ENCODE measurements at places on chromosomes 7 and 10. TPM values are rescaled to one million over a fixed set of nuclear protein-coding genes. Genes with fewer than 3 reads are reported as not detected.

- no peak for DNase-seq
Measured at GRCh38 chr10:99497343-99498025, 35.3 kb upstream of the NKX2-3 start.

- peak; percentile 78 for DNase-seq
Measured at GRCh38 chr7:148540041-148540738, 50.4 kb upstream of the C7orf33 start.

DNA sequence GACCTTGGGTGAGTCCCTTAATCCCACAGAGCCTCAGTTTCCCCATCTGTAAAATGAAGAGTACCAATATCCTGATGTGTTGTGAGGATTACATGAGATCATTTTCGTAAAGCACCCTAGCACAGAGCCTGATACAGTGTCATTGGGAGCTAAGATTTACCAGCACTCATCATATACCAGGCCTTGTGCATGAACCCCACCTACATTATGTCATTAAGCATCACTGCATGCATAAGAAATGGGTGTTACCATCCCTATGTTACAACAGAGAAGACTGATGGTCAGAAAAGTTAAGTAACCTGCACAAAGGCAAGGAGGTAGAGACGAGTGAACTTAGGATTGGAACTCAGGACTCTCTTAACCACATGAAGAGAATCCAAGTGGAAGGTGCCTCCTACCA lies 290.6 kb downstream of the KCNMA1 start:
- no peak for DNase-seq

- DNase-seq: no peak
Measured at GRCh38 chr7:33885290-33886148, 19.8 kb upstream of the BMPER start.

DNA sequence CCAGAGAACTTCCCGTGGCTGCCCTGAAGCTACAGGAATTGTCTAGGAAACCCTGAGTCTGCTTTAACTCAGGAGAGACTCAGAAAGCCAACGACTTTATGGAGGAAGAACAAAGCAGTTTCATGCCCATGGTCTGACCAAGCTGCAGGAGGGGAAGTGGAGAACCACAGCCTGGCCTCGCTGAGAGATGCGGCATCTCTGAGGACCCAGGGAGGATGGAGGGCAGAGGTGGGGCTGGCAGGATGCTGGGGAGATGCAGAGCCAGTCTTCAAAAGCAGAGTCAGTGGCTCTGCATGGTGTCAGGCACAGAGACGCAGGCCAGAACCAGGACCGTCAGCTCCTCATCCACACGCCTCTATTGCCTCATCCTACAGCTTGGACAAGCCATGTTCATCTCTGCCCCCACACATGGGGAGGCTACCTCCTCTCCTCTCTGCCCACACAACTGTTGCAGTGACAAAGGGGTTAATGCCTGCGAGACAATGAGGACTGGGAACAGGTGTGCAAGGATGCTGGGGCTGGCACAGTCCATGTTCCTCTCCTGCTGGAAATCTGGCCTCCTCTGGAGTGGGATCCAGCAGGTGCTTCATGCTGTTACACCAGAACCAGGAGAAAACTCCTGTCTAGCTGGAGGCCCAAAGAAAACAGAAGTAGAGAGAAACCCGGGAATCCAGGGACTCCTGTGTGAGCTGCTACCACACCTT lies 267.0 kb downstream of the PLXNA4 start:
- DNase-seq: no peak

- no peak for DNase-seq
Measured at GRCh38 chr10:46301721-46302479, 15.1 kb downstream of the ANTXRL start.

DNA sequence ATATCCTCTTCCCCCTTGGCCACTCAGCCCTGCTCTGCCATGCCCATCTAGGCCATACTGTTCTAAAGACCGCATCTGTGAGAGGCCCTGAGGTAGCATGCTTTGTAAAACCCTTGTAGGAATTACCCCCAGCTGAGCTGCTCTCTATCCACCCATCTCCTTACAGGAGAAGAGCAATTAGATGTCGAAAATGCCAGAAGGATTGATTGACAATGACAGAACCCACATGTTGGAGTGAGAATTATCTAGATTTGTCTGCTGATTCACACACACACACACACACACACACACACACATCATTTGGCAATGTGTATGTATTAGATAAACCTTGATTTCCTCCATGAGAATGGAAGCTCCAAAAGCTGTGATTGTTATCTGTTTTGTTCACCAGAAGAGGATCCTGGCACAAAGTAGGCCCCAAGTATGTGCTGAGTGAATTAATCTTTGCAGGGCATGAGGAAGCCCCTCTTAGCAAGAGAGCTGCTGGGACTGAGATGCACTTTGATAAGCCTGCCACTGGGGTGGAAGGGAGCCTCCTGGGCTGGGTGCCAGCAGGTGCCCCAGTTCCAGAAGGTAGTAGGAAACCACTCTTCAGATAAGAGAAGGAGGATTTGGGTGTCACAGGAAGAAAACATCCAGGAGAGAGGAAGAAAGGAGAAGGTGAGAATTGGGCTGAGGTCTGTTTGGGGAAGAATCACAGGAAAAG lies 187.5 kb upstream of the ADO start:
- no peak for DNase-seq

GRCh38 chr10:88932539-88933256 lies 19.9 kb downstream of the ACTA2 start:
- DNase-seq: peak; percentile 77

DNA sequence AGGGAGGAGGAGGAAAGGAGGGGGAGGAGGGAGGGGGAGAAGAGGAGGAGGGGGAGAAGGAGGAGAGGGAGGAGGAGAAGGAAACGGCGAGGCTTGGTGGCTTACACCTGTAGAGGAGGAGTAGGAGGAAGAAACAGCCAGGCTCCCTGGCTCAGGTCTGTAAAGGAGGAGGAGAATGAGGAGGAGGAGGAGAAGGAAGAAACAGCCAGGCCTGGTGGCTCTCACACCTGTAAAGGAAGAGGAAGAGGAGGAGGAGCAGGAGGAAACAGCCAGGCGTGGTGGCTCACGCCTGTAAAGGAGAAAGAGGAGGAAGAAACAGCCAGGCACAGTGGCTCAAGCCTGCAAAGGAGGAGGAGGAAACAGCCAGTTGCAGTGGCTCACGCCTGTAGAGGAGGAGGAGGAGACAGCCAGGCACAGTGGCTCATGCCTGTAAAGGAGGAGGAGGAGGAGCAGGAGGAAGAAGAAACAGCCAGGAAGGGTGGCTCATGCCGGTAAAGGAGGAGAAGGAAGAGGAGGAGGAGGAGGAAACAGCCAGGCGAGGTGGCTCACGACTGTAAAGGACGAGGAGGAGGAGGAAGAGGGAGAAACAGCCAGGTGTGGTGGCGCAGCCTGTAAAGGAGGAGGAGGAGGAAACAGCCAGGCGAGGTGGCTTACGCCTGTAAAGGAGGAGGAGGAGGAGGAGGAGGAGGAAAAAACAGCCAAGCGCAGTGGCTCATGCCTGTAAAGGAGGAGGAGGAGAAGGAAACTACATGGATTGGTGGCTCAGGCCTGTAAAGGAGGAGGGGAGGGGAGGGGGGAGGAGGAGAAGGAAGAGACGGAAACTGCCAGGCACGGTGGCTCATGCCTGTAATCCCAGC lies 14.9 kb upstream of the CRCP start:
- peak; percentile 69 for DNase-seq

DNA sequence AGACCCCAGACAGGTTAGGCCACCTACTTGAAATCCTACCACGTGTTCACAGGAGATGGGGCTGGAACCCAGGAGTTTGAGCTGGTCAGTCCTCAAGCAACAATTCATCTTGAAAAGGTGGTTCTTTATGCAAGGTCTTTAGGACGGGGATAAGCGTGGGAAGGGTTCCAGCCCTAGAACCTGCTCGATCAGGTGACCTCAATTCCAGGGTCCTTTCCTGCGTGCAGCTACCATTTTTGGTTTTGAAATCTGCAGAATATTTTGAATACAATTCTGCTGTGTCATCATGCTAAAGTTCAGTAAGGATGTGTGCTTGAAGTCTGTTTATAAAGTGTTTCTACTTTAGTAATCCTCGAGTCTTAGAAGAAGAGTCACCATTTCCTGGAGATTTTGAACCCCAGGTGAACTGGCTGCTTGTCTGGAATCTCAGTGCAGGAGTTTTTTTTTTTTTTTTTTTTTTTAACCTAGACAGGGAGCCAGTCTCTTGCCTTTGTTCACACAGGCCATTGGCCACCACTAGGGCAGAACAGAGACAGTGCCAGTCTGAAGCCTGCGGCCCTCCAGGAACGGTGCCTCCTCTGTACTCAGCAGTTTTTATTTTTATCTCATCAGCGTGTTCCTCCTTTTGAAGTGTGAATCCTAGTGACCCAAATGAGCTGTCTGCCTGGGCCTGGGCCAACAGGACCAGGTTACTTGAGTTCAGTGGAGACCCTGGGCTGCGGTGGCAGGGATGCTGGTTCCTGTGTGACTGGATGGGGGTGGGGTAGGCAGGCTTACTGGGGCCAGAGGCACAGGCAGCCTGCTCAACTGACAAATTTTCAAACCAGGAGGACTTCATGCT lies 54.6 kb downstream of the EEPD1 start:
- DNase-seq: peak; percentile 31

- no peak for DNase-seq
Measured at GRCh38 chr10:1706711-1707110, 30.6 kb downstream of the ADARB2 start.

DNA sequence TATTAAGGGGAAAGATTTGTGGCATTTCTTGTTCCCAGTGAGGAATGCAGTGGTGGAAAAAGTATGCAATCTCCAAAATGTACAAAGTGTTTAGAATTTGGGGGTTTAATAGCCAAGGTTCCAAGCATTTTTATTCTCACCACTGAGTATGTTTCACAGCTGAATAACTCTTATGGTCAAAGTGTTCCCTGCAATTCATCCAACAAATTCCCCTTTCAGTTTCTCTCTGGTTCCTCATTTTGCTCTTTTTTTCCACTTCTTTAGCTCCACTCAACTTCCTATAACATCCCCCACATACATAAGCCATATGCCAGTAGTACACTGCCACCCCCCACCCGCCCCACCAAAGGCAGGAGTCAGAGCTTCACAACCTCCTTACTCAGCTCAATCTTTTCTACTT lies 4.6 kb downstream of the HECW1 start:
- no peak for DNase-seq

- DNase-seq: no peak
Measured at GRCh38 chr10:103175580-103176285, 17.3 kb downstream of the NT5C2 start.

- DNase-seq: no peak
Measured at GRCh38 chr10:101226491-101227428, 2.5 kb downstream of the LBX1 start.

DNA sequence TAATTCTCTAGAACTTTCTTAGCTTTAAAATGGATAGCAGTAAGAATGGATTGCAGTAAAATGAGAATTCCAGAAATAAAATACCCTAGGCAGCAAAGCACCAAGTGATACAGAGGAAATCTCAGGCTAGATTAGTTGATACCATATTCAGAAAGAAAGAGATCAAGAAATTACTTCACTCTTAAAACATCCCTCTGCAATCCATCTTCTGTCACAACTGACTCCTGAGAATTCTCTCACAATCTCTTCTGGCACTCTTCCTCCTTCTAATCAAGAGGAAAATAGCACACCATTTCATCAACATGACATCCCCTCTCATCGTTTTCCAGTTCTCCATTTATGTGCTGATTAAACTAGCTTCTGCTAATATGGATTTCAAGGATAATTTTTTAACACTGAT lies 42.2 kb upstream of the LAMB1 start:
- no peak for DNase-seq

DNA sequence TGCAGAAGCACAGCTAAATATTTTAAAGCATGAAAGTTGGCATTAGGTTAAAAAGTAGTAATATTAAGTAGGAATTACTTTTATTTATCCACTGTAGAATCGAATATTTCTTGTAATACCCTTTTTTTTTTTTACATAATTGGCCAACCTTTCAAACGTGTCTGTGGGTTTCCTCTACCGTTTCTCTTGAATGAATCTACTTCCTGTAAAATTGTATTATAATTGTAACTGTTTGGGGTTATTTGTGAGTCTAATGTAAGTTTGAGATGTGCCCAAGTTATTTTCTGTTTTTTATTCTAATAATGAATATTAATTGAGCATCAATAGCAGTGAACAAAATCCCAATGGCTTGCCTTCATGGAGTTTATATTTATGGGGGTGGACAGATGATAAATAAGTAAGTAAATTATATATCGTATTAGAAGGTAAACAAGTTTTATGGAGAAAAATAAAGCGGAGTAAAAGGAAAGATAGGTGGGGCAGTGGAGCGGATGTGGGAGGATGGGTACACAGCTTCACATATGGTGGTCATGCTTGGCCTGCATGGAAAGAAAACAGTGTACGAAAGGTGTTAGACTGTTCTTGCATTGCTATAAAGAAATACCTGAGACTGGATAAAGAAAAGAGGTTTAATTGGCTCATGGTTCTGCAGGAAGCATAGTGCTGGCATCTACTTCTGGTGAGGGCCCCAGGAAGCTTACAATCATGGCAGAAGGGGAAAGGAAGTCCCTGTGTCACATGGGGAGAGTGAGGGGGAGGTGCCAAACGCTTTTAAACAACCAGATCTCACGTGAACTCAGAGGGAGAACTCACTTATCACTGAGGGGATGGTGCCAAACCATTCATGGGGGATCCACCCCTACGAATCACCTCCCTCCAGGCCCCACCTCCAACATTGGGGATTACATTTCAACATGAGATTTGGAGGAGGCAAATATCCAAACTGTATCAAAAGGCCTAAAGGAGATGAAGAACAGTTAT lies 5.4 kb downstream of the TSPAN13 start:
- no peak for DNase-seq

DNA sequence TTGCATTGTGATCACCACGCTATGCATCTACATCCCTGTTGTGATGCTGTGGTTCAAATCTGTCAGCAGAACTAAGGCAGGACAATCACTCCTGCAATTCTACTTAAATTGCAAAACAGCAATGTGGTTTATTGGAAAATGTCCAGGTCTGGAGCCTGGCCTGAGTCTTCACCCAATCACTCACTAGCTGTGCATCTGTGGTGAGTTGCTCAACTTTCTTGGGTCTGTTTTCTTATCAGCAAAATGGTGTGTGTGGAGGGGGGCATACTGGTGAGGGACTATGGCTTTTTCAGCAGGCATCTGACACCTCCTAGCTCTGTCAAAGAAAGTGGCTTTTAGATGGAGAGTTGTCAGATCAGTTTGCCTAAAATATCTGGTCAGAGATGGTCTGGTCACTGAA lies 108.3 kb upstream of the FEZF1 start:
- DNase-seq: no peak

DNA sequence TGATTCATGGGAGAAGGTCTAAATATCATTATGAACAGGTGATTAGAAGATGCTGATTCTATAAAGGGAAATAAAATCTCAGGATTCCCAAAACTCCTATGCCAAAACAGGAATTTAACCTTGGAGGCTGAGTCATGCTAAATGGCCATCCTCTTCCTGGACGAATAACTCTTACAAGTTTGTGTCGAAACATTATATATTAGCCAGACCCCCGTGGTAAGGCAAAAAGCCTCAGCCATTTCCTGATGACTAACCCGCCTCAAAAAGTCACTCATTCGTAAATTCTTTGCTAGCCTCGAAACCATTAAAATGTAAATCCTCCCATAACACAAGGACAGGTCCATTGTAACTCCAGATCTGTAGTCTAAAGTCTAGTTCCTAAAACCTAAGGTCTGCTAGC lies 32.0 kb downstream of the CUL2 start:
- no peak for DNase-seq

GRCh38 chr7:95886501-95887090 lies 114.2 kb downstream of the DYNC1I1 start:
- DNase-seq: no peak

OR6B1 gene
- not detected for total RNA-seq

ENO4 gene
- 1.3 TPM for total RNA-seq

IFIT1B gene
- 0.82 TPM for total RNA-seq

RGR gene
- total RNA-seq: 0.91 TPM

BMPER gene
- total RNA-seq: 3.8 TPM

SLC26A3 gene
- total RNA-seq: 0.54 TPM

GIMAP7 gene
- total RNA-seq: 1.8 TPM

HECW1 gene
- 62.1 TPM for total RNA-seq

SEC61G gene
- 80.4 TPM for total RNA-seq

Data from cerebellum (tissue), 4 donors.